ENCODE measurements at places on chromosomes 7 and 10. TPM values are rescaled to one million over a fixed set of nuclear protein-coding genes. Genes with fewer than 3 reads are reported as not detected.

Gene AQP1
- 102 TPM for polyA plus RNA-seq

Gene RBP4
- polyA plus RNA-seq: 0.92 TPM

DNA sequence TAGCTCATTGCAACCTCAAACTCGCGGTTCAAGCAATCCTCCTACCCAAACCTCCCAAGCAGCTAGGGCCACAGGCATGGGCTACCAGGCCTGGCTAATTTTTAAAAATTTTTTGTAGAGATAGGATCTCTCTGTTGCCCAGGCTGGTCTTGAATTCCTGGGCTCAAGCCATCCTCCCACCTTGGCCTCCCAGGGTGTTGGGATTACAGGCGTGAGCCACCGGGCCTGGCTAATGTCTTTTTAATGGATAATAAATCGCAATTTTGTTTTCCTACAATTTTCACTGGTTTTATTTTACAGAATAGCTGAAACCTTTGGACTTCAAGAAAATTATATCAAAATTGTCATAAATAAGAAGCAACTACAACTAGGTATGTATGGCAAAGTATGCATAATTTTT lies 10.9 kb downstream of the NUB1 start:
- H3K27me3 ChIP-seq: no peaks in the 10 kb centered on the region
- no peak overlapping the region for H3K27ac ChIP-seq
- DNase-seq: no peak
- no peak overlapping the region for H3K4me3 ChIP-seq
- H3K4me1 ChIP-seq: peaks cover 3% of the 10 kb centered on the region
- peaks cover 66% of the 10 kb centered on the region for H3K36me3 ChIP-seq

Gene MOGAT3
- polyA plus RNA-seq: not detected

- H3K4me3 ChIP-seq: no peak overlapping the region
- H3K36me3 ChIP-seq: no peaks in the 10 kb centered on the region
These were observed 8.4 kb upstream of the C10orf71 start for GRCh38 chr10:49290607-49291006.

DNA sequence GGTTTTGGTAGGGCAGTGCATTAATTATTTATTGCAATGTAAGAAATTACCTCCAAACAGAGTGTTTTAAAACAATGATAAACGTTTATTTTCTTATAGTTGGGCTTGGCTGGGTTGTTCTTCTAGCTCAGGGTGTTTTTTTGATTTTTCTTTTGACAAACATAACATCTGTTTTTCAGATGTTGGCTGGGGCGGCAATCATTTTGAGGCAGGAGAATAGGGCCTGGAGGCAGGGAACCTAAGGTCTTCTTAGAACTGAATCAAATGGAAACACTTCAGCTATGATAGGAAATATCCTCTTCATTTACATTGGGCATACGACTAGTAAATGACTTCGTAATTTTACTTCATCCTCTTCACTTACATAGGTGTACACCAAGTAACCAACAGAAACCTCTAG lies 47.4 kb upstream of the NAMPT start:
- H3K4me3 ChIP-seq: no peak overlapping the region
- no peak overlapping the region for H3K27ac ChIP-seq
- H3K4me1 ChIP-seq: no peaks in the 10 kb centered on the region
- no peaks in the 10 kb centered on the region for H3K36me3 ChIP-seq

- H3K36me3 ChIP-seq: no peaks in the 10 kb centered on the region
- no peak overlapping the region for H3K27ac ChIP-seq
- H3K4me1 ChIP-seq: no peaks in the 10 kb centered on the region
- H3K4me3 ChIP-seq: no peak overlapping the region
These were observed 493.9 kb downstream of the HTR7 start for GRCh38 chr10:90363799-90364483.

DNA sequence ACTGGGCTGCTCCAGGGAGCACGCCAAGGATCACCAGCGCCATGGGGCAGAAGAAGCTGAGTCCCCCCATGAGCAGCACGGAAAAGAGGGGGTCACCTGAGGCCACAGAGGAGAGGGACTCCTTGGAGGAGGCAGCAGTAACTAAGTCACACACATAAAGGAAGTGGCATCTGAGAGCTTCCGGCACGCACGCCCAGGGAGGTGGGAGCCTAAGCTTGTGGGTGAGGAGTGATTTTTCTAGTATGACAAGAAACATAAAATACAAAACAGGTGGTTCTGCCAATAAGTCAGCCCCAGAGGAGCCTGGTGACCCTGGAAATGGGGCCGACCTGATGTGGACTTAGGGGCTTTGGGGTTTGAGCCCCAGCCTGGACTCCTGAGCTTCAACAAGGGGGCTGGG lies 60.8 kb downstream of the CARD11 start:
- no peak overlapping the region for H3K4me3 ChIP-seq
- H3K27ac ChIP-seq: no peak overlapping the region
- H3K4me1 ChIP-seq: peaks cover 3% of the 10 kb centered on the region

DNA sequence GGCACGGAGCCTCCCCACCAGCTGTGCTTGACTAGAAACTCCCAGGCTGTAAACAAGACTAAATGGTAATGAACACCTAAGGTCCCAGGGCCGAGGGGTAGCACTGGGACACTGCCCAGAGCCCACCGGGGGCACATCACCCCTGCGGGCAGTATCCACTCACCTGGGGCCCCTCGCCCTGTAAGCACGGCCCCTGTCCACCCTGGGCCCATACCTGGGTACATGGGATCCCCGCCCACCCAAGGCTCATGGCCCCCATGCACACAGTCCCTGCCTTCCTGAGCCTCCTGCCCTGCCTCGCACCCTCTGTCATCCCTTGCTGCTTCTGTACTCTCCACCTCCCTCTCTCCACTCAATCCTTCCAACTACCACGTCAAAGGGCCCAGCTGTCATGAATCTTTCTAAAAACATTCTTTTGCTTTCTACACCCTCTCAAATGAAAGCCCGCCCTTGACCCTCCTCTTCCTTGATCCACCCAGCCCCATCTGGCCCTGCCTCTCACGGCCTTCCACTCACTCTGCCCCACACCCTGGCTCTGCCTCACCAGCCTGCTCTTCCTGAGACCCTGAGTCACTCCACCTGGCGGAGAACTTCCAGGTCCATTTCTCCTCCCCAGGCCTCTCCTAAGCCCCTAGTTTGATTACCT lies 173.1 kb downstream of the PARD3 start:
- DNase-seq: no peak
- no peak overlapping the region for H3K4me3 ChIP-seq
- no peaks in the 10 kb centered on the region for H3K27me3 ChIP-seq
- no peaks in the 10 kb centered on the region for H3K36me3 ChIP-seq

Gene MEIG1
- 0.59 TPM for polyA plus RNA-seq

DNA sequence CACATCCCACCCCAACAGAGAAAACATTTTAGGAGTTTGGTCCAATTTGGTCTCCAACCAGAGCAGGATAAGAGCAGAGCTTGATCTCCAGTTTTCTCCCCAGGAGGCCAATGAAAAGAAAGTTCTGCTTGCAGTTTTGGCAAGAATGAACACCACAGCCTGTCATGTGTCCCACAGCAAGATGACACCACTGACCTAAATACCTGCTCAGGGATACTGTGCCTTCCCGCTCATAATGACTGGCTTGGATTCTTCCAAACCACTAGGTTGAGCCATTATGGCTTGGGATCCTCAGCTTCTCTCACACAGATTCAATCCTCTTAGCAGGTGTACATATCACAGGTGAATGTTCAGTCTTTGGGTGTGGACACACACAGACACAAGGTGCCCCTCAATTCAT lies 53.3 kb downstream of the C10orf90 start:
- no peak overlapping the region for H3K4me3 ChIP-seq
- DNase-seq: peak; percentile 43
- H3K36me3 ChIP-seq: no peaks in the 10 kb centered on the region
- H3K4me1 ChIP-seq: peaks cover 3% of the 10 kb centered on the region
- peaks cover 2% of the 10 kb centered on the region for H3K27me3 ChIP-seq

DNA sequence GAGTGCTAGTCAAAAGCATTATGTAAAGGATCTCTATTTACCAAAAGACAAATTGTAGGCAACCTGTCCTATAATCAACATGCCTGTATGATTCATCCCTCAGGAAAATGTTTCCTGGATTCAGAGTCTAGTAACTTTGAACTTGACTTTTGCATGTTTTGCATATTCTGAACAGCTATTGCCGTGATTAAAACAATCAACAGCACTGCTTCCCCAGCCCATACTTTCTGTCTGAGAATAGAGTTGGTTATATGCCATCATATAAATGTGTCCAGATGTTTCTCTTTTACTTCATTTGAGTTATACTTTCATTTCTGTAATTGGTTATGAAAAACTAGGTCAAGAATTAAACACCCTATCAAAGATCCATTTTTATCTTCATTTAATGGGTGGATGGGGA lies 83.5 kb downstream of the ZMYND11 start:
- H3K36me3 ChIP-seq: no peaks in the 10 kb centered on the region
- no peak overlapping the region for H3K27ac ChIP-seq
- peak; percentile 62 for DNase-seq
- H3K27me3 ChIP-seq: no peaks in the 10 kb centered on the region

DNA sequence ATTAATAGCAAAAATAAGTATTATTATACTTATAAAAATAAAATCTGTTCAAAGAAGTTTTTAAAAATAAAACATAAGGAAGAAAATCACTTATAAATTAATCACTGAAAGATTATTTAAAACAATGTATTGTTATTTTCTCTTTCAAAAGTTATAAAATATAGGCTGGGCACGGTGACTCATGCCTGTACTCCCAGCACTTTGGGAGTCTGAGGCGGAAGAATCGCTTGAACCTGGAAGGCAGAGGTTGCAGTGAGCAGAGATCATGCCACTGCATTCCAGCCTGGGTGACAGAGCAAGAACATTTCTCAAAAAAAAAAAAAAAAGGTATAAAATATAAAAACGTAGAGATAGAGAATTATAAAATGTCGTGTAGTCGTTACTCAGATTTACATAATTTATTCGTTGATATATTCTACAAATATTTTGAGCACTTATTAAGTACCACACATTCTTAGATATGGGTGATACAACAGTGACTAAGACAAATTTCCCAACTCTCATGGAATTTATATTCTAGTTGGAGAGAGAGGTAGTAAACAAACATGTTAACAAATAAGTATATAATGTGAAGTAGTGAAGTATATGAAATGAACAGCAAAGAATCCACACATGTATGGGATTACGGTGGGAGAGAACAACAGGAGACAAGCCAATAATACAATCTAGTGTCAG lies 1030.0 kb downstream of the SORCS1 start:
- H3K4me3 ChIP-seq: no peak overlapping the region
- H3K4me1 ChIP-seq: no peaks in the 10 kb centered on the region
- H3K27ac ChIP-seq: no peak overlapping the region

Gene ZPBP
- polyA plus RNA-seq: not detected

- no peak overlapping the region for H3K4me3 ChIP-seq
- no peaks in the 10 kb centered on the region for H3K4me1 ChIP-seq
- H3K27ac ChIP-seq: no peak overlapping the region
- DNase-seq: no peak
These were observed 7.4 kb upstream of the VPS41 start for GRCh38 chr7:38916396-38916795.

GRCh38 chr10:114259824-114260223 lies 20.8 kb downstream of the VWA2 start:
- no peaks in the 10 kb centered on the region for H3K4me1 ChIP-seq
- no peak overlapping the region for H3K4me3 ChIP-seq
- no peak for DNase-seq

DNA sequence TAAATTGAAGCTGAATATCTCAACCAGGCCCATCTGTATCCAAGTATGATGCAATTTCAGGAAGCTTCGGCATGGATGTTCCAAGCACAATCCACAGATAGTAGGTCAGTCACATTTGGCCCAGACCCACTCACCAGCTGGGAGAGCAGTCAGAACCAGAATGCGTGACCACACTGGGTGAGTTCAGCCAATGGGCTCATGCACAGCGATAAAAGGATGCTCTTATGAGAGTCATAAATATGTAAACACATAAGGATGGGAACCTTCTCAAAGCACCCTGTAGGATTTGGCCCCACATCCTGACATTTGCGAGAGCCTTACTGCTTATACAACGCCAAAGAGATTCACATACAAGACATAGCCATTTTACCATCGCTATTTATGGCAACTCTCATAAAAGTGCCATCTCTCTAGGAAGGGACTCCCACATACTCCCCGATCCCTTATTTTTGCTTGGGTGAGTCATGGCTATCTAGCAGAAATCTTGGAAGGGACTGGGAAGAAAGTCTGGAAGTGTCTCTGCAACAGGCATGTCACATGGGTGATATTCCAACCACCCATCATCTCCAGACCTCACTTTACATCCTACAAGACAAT lies 3.0 kb downstream of the AFAP1L2 start:
- peaks cover 27% of the 10 kb centered on the region for H3K27me3 ChIP-seq
- peak overlapping the region; percentile 93 for H3K27ac ChIP-seq
- H3K4me3 ChIP-seq: no peak overlapping the region
- peaks cover 77% of the 10 kb centered on the region for H3K4me1 ChIP-seq
- peak; percentile 97 for DNase-seq

GRCh38 chr7:151684408-151685175 lies 164.9 kb upstream of the RHEB start:
- no peak overlapping the region for H3K27ac ChIP-seq
- no peaks in the 10 kb centered on the region for H3K36me3 ChIP-seq
- H3K27me3 ChIP-seq: peaks cover 2% of the 10 kb centered on the region
- H3K4me1 ChIP-seq: peaks cover 30% of the 10 kb centered on the region
- H3K4me3 ChIP-seq: no peak overlapping the region

- H3K27ac ChIP-seq: peak overlapping the region; percentile 76
- H3K4me1 ChIP-seq: peaks cover 63% of the 10 kb centered on the region
- H3K27me3 ChIP-seq: no peaks in the 10 kb centered on the region
- DNase-seq: peak; percentile 90
- peaks cover 62% of the 10 kb centered on the region for H3K36me3 ChIP-seq
- H3K4me3 ChIP-seq: no peak overlapping the region
These were observed 54.8 kb downstream of the ZMIZ1 start for GRCh38 chr10:79123547-79123963.

- peaks cover 19% of the 10 kb centered on the region for H3K4me1 ChIP-seq
- no peaks in the 10 kb centered on the region for H3K36me3 ChIP-seq
- no peak overlapping the region for H3K4me3 ChIP-seq
- H3K27me3 ChIP-seq: no peaks in the 10 kb centered on the region
These were observed 22.8 kb downstream of the WDFY4 start for GRCh38 chr10:48707472-48707871.

DNA sequence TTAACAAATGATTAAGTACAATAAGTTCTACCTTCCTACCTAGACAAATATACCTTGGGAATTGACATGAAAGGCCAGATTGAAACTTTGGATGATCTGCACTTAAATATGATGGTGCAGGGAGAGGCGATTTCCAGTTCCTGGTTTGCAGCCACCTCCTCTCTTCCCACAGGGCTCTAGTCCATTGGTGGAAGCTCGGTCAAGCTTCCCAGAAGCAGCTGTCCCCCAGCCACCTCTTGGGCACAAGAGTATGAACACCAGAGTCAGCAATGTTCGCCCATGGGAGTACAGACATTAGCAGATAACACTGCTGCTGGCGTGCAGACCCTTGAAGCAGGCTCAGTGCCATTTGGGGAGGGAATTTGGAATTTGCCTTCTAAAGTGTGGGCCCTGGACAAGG lies 1.5 kb upstream of the CPVL start:
- peaks cover 19% of the 10 kb centered on the region for H3K4me1 ChIP-seq
- DNase-seq: peak; percentile 38
- no peak overlapping the region for H3K4me3 ChIP-seq
- no peaks in the 10 kb centered on the region for H3K36me3 ChIP-seq
- H3K27ac ChIP-seq: no peak overlapping the region

Gene SPDYE11
- 0.35 TPM for polyA plus RNA-seq

Data from muscle of leg (tissue), 16 donors.